ENCODE measurements at places on chromosomes 13 and 19. TPM values are rescaled to one million over a fixed set of nuclear protein-coding genes. Genes with fewer than 3 reads are reported as not detected.

CATSPERD gene
- not detected for polyA plus RNA-seq

MYO9B gene
- 37.6 TPM for polyA plus RNA-seq

TNFSF13B gene
- polyA plus RNA-seq, result 0.26 TPM

PODNL1 gene
- polyA plus RNA-seq, result 7.5 TPM

ERICH6B gene
- not detected for polyA plus RNA-seq

SELENOV gene
- 0.11 TPM for polyA plus RNA-seq

RNF113B gene
- not detected for polyA plus RNA-seq

ATP7B gene
- polyA plus RNA-seq, result 5.1 TPM

ZNF607 gene
- polyA plus RNA-seq, result 2.0 TPM

EGLN2 gene
- polyA plus RNA-seq, result 39.7 TPM

- DNase-seq, result no peak
Measured at GRCh38 chr19:11018763-11019162, 57.9 kb downstream of the SMARCA4 start.

DNA sequence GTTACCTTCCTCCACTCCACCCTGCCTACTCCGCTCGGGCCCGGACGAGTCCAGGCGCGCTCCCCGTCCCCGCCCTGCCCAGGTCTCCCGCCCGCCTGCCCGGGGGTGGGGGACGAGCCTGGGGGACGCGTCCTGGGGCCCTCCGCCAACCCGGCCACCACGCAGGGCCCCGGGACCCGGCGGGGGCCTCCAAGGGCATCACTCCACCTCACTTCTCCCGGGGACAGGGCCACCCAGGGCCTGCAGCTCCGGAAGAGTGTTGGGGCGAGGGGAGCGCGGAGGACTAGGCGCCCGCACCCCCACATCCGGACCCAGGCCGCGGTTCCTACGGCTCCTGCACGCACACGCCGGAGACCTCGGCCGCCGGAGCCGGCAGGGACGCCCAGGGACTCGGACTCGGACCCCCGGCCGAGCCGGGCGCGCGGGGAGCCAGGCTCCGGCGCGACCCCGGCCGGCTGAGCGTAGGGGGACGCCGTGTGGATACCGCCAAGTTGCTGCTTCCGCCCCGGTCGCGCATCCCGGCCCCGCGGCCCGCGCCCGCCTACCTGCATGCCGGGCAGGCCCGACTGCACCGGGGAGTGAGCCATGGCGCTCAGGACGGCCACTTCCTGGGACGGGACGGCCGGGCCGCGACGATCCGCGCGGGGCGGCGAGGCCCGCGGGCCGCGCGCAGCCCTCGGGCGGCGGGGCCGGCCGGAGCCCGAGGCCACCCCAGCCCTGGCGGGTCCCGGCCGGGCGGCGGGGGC, 534 bp downstream of the STK24 start:
- peak; percentile 80 for DNase-seq

GRCh38 chr13:44930963-44931623, 58.2 kb downstream of the NUFIP1 start:
- DNase-seq, result no peak

GRCh38 chr13:79779761-79780160, 298.8 kb downstream of the NDFIP2 start:
- DNase-seq, result no peak

DNA sequence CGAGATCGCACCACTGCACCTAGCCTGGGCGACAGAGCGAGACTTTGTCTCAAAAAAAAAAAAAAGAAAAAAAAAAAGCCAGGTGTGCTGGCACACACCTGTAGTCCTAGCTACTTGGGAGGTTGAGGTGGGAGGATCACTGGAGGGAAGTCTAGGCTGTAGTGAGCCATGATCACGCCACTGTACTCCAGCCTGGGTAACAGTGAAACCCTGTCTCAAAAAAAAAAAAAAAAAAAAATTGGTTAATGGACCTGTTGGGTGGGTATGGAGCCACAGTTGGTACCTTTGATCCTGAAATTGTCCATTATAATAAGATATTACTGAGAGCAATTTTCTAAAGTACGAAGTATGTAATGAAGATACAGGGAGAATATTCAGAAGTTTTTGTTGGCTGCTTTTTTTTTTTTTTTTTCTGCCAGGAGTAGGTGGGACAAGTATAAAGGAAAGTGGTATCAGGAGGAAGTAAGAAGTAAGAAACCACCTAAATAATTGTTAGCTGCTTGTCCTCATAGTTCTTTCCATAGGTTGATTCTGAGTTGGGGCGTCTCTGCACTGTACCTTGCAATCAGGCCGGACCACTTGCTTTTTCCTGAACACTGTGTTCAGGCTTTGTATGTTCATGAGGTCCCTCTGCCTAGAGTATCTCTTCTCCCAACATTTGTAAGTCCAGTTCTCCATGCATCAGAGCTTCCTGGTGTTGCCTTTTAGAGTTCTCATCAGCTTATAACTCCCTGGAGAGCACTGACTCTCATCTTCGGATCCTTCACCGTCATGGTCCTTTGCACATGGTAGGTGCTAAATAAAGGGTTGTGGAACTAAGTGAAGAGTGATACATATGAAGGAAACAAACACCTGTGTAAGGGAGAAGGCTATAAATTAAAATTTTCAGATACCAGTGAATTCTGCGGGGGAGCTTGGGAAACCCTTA, 31.7 kb downstream of the ARHGAP35 start:
- no peak for DNase-seq

DNA sequence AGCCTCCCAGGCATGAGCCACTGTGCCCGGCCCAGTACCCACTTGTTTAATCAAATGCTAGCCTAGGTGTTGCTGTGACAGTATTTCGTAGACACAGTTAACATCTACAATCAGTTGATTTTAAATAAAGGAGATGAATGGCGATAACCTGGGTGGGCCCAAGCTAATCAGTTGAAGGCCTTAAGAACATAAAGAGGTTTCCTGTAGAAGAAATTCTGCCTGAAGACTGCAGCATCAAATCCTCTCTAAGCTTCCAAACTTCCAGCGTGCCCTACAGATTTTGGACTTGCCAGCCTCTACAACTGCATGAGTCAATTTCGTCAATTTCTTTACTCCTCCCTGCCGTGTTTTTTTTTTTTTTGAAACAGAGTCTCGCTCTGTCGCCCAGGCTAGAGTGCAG, 13.2 kb upstream of the SULT2A1 start:
- DNase-seq, result no peak

DNA sequence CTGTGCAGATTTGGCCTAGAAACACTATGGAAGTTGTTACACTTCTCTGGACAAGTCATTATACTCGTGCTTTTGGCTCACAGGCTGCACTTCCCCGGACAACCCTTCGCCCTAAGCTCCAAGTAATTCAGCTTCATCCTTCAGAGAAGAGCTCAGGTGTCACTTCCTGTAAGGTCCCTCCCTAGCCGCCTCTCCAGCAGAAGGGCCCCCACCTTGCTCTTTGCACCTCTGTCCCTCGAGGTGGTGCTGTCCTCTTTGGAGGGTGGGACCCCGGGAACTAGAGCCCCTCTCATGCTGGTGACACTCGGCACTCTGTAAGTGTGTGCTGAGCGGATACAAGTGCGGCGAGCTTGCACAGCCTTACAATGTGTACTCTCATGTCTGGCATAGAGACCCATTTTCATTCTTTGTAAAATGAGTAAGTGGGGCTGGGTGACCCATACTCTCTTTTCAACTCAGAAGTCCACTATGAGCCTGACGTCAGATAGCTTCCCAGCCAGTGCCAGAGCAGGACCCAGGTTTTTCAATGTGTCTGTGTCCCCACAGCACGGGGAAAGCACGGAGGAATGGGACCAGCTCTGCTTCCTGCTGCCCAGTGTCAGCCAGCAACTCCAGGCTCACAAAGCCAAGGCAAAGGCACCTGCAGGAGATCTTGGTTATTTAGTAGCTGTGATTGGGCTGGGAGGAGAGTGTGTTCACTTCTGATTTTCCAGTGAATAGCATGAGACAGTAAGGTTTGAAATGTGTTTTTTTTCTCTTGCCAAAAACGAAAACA, 26.9 kb downstream of the CHAMP1 start:
- DNase-seq, result no peak

- DNase-seq, result no peak
Measured at GRCh38 chr13:30216111-30216510, 91.2 kb downstream of the KATNAL1 start.

GRCh38 chr13:23876265-23876664, 12.9 kb downstream of the MIPEP start:
- DNase-seq, result peak; percentile 36

DNA sequence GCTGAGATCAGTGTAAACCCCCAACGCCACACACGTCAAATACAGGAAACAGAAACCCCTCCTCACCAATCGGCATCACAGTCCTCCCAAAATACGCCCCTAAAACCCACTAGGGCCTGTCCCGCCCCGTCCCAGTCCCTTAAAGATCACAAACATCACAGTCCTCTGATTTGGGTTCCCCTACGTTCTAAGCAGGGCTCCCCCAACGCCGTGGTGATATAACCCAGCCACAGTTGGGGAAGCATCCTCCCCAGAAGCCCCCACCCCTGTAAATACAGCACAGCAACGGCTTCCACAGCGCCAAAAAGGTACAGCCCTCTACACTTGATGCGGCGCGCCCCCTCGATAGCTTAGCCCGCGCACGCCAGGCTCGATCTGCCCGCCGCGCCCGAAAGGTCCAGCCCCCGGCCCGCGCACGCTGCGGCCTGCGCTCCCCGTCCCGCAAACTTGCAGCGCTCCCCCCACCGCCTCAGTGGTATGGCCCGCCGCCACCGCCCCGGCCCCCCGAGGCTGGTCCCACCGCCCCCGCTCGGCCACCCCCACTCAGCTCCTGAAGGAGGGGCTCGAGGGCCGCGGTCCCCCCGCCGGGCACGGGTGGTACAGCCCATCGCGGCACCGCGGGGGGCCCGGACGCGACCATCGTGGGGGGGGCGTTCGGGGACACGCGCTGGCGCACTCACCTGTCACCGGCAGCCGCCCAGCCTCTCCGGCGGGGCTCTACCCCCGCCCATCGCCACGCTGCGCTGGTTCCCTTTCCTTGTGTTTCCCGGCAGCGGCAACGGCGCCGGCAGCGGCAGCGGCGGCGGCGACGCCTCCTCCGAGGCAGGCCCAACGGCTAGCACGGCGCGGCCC, at the start of gene AKT2:
TSS of gene AKT2 (minus strand) at position 845 of the 852 bp plus-strand sequence. CDS start 20,078 bp downstream, outside the sequence.
- peak; percentile 94 for DNase-seq

DNA sequence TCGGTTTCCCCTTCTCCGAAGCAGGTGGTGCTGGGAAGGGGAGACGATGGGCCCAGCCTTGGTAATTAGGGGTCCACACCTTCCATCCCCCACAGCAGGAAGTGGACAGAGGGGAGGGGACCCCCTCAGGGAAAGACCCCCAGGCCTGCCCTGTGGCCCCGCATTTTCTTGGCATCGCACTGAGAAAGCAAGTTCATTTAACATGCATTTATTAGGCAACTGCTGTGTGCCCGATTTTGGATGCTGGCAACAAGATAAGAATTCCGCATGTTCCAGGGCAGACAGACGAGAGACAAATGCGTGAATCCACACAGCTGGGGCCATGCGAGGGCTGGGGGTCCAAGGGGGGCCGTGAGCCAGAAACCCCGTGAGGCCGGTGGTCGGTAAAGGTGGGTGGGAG, 28.4 kb downstream of the ARID3A start:
- no peak for DNase-seq

DNA sequence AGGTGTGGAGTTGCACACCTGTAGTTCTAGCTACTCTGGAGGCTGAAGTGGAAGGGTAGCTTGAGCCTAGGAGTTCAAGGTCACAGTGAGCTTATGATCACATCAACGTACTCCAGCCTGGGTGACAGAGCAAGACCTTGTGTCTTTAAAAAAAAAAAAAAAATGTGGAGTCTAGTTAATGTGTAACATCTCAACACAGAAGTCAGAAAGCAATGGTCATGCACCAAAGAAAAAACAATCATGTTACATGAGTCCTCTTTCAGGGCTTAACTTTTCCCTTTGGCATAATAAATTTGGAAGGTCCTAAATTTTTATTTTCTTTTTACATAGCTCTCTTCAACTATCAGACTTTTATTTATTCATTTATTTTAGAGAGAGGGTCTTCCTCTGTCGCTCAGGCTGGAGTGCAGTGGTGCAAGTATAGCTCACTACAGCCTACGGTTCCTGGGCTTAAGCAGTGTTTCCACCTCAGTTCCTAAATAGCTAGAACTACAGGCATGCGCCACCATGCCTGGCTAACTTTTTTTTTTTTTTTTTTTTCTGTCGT, 22.3 kb downstream of the SETDB2 start:
- no peak for DNase-seq

GRCh38 chr13:33303855-33304597, 18.5 kb upstream of the STARD13 start:
- DNase-seq, result no peak

- DNase-seq, result no peak
Measured at GRCh38 chr13:42626176-42626860, 52.4 kb downstream of the TNFSF11 start.

DNA sequence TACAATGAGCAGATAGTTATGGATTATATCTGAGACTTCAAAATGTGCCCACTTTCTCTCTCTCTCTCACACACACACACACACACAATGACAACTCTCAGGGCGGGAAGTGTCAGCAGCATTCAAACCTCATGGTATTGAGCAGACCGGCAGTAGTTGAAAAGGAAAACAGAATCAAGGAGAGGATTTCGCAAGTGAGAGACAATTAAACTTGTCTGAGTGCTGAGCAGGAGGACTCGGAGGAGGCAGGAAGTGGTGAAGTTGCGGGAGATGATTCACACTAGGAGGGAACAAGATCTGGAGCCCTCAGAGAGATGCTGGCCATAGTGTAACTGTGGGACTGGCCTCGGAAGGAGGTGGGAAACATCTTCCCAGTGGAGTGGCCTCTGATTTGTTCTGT, 353.1 kb downstream of the EFNB2 start:
- no peak for DNase-seq

GRCh38 chr13:36862722-36863121, 43.7 kb downstream of the RFXAP start:
- DNase-seq, result no peak

DNA sequence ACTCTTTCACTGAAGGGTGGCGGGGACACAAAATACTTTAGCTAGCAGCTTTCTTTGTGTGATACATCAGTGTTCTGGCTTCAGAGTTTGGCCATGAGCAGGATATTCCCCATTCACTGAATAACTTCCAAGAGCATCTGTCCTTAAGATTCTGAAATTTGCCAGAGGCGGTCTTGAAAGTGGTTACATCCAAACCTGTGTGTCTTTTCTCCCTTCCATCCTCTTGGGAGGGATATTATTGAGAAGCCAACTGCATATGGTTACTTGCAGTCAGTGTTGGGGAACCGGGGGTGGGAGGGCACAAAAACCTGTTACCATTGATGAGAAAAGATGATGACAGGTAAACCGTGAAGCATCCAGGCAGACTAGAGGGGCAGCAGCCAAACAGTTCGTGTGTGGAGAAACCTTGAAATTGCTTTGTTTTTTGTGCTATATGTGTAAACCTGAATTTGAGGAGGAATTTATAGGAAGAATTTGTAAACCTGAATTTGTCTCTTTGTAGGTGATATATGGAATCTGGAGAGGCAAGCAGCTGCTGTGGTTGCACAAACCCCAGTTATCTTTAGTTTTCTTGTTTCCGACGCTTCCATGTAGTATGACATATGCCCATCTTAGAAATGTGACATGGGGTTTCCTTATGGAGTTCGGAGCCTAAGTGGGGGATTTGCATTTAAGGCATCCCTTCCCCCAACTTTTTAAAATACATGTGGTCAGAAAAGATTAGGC, 104.8 kb downstream of the WDFY2 start:
- DNase-seq, result no peak

Data from SK-N-SH (cell line).